ENCODE measurements at places on chromosomes 7 and 10.

GRCh38 chr10:100805543-100806355 lies 60.4 kb downstream of the PAX2 start:
- no peak for DNase-seq

DNA sequence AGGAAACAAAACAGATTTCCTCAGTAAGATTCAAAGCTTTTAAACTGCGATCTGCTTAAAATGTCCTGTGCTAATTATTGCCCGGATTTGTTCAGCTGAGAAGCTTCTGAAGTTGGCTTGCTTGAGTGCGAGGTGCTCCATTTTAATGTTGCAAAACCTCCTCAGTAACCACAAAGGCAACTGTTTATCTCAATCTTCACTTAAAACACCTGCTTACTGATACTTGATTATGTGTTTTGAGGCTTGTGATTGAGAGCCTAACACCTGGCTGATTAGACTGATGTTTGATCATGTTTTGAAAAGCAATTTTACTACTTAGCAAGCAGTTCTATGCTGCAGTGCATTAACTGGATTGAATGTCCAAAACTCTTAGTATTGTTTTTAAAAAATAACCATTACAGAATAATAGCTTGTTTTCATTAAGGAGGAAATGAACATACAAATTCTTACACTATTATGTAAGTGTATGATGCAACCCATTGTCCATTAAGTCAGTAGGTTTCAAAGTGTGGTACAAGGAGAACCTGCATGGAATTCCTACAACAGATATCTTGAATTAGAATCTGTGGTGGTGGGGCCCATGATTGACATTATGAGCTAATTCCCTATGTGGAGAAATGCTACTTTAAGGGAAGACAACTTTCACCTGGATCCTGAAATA lies 96.9 kb upstream of the FAM180A start:
- no peak for DNase-seq

DNA sequence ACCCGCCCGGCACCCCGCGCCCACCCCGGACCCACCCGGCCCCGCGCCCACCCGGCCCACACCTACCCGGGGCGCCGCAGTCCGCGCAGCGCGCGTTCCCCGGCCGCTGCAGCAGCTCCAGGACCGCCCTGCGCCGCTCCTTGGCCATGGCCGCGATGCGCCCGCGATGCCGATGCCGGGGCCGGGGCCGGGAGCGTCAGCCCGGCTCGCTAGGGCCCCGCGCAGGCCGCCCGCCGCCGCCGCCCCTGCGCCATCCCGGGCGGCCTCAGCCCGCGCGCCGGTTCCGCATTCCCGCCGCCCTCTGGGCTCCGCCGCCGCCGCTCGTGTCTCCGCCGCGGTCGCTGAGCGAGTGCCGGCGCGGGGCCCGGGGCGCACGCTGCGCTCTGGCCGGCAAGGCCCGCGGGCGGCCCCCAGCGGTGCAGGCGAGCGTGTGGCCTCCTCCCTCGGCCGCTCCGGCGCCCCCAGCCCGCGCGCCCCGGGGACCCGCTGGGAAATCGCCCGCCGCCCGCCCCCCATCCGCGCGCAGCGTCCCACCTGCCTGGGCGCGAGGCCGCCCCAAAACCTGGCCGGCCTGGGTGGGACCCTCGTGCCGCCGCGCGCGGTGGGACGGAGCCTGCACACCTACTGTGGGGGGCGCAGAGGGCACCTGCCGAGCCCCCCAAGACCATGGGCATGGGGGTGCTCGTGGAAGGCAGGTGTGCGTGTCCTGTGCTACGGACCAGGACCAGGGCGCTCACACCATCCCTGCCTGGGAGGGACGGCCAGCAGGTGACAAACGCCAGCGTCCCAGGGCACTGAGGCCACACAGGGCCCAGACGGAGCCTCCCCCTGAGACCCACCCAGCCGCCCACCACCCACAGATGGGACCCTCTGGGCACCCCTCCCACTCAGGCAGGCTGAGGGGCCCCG lies at the start of gene ADAP1:
Gene ADAP1 (minus strand): TSS at position 351 of the 909 bp plus-strand sequence. CDS start 203 bp downstream, at position 148.
- no peak for DNase-seq

DNA sequence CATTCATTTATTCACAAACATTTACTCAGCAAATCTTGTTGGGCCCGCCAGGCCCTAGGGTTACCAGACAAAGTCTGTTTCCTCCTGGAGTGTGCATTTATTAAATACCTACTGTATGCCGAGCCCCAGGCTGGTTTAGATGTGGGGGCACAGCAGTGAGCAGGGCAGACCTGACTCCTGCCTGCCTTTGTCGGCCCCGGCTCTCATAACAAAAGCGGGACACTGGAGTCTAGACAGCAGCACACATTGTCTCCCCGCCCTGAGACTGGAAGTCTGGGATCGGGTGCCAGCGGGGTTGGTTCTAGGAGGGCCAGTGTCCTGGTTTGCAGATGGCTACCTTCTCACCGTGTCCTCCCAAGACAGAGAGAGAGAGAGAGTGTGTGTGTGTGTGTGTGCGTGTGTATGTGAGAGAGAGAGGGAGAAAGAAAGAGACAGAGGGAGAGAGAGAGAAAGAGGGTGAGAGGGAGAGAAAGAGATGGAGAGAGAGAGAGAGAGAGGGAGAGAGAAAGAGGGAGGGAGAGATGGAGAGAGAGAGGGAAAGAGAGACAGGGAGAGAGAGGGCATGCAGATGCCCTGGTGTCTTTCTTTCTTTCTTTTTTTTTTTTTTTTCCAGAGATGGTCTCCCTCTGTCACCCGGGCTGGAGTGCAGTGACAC lies 25.9 kb downstream of the ELFN1 start:
- DNase-seq, result no peak

GRCh38 chr7:119925581-119926289 lies 347.2 kb upstream of the KCND2 start:
- DNase-seq, result no peak

- no peak for DNase-seq
Measured at GRCh38 chr10:71084061-71084817, 128.1 kb upstream of the UNC5B start.

DNA sequence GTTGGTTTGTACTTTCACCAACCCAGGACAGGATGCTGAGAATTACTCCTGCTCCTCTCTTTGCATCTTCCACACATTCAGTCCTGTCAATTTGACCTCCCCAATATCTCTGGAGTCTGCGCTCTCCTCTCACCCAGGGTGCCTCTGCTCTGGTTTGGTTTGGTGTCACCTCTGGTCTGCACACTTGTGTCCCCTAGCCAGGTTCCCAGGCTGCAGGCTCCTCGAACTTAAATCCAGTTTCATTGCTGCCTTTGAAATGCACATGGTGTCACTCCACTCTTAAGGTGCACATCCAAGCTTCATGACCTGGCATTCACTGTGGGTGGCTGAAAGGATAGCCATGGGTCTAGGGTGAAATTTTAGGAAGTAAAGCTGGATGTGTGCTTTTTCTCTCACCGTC lies 271.6 kb downstream of the RPS24 start:
- DNase-seq, result no peak

DNA sequence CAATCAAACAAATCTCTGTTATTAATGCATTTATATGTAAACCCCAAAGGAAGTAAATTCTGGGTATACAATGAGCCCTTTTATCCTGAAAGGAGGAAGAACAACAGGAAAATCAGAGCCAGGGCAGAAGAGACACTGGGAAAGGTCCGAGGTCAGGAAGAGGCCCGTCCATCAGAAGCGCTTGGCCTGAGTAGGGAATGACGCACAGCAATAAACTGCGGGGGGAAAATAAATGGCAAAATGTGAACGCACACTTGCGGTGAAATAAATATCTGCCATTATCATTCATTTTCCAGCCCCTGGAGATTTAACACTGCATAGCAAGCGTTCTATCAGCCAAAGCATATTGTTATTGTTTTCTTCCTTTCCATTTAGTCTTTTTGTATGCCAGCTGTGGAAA lies 243.4 kb downstream of the COBL start:
- DNase-seq, result no peak

DNA sequence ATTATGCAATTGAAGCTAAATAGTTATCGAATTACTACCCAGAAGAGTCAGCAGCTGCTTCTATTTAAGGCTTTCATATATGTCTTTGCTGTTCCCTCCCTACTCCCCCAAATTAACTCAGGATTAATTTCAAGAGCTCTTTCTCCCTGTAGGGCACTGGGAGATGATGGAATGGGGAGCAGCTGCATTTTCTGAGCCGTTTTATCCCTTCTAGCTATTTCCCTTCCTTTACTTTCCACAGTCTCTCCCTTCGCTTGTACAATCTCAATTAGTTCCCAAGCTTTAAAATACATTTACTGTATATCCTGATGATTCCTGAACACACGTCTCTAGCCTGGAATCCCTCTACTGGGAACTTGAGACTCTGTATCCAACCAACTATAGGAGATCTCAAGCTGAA lies 19.8 kb upstream of the TSPAN12 start:
- DNase-seq, result no peak

DNA sequence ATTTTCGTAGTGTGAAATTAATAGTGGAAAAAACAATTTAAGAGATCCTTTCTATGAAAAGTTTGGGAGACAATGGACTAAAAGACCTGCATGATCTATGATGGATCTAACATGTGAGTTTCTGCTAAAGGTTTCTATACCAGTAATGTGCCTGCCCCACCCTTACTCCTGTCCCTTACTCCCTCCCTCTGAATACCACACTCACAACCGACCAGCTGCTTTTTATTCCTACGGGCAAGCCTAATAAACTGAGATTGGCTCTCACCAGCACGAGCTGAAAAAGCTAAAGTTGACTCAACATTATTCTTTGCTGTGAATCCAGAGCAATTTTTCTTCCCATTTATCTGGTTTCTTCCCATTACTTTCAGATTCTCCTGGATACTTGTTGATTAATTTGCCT lies 17.8 kb upstream of the REEP3 start:
- no peak for DNase-seq

GRCh38 chr10:99769706-99770105 lies 12.7 kb upstream of the ABCC2 start:
- no peak for DNase-seq

GRCh38 chr7:50268223-50268622 lies 36.3 kb upstream of the IKZF1 start:
- no peak for DNase-seq

DNA sequence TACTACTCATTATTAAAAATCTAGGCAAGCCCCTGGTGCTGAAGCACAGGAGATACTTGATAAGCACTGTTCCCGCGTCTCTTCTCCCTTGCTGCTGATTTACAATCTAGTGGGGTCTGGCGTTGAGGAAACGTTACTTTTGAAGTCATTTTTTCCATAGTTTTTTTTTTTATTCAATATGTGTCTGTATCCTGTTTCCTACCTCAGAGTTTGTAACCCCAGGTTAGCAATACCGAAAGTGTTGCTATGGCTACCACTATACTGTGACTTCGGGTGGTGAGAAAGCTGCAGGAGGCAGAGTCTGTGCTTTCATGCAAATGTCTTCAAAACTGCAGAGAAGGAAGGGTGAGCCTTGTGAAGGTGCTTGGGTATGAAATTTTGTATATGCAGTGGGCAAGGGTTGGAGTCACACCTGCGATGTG lies 458.8 kb upstream of the GHITM start:
- no peak for DNase-seq

DNA sequence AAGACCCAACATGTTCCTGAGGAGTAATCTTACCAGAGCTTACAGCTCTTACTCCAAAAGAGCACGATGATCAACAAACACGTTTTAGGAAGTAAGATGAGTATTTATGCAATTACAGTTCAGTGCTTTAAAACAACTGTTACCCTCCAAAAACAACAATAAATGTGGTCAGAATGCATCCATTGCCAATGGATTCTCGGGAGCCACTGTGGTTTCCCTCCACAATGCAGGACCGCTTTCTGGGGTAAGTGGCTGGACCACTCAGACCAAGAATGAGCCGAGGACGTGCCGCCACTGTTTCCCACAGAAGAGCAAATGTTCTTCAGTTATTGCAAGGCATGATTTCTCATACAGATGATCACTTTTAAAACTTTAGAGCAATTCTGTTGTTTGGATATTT lies 232.3 kb upstream of the MKLN1 start:
- no peak for DNase-seq

GRCh38 chr10:21280971-21281572 lies 244.4 kb downstream of the SKIDA1 start:
- DNase-seq, result no peak

DNA sequence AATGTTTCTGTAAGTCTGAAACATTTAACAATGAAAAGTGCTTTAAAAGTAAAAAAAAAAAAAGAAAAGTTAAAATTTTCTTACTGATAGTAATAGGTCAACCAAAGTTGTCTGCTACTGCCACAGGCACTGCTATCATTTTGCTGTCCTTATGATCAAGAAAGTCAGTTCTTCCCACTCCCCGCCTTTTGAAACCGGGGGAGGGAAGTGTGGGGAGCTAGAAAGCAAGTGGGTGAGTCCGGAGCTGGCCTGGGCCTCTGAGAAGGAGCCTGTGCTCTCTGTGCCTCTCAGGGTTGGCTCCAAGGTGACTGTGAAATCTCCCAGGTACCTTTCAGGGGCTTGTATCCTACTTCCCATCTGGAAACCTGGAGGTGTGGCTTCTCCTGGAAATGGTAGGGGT lies 7.3 kb downstream of the C7orf57 start:
- no peak for DNase-seq

DNA sequence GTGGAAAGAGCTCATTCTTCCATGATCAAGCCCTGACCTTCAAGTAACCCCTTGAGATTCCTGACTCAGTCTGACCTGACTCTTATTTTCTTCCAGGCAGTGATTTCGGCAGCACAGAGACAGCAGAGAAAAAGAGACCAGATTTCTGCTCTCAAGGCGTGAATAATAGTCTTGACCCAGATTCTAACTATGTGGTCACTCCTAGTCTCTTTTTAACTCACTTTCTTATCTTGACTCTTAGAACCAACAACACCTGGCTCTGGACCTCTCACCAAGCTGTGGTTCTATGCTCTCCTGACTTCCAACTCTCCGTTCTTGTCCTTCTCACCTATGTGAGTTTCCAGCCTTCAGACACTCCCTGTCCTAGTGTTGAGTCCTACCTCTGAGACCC lies 36.9 kb upstream of the KDM7A start:
- DNase-seq, result no peak

DNA sequence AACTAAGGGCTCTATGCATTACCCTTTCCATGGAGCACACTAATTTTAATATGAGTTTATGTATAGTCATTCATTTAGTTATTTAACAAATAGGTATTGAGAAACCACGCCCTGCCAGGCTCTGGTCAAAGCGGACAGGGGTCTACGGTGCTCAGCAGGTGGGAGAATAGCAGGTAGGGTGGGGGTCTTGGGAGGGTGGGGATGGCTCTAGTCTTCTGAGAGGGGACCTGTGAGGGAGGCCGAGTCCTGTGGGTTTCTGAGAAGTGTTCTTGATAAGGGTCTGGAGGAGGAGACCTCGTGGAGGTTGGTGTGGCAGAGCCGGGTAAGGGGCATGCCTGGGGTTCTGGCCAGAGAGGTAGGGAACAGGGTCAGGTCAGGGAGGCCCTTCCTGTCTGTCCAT lies 1.1 kb downstream of the WDFY4 start:
- no peak for DNase-seq

GRCh38 chr7:142787034-142787768 lies 16.4 kb downstream of the PRSS2 start:
- no peak for DNase-seq

DNA sequence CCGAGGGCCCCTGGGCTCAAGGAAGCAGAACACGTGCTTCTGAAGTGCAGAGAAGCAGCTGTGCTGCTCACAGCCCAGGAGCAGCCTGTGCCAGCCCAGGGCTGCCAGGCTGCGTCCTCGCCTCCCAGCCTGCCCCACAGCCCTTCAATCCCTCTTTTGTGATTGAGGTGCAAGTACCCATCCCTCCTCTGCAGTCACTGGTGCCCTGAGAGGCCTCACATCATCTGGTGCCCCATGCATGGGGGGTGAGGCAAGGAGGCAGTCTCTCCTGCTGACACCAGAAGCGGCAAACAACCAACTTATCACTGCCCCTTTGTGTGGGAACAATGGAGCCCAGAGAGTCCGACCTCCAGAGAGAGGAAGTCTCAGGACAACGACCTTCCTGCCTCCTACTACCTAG lies 49.8 kb upstream of the FGFR2 start:
- DNase-seq, result no peak

GRCh38 chr10:99913831-99914235 lies 95.9 kb downstream of the DNMBP start:
- no peak for DNase-seq
